GM18507 (cell line): ENCODE measurements at places on chromosomes 13 and 19.

- DNase-seq, result no peak
These were observed 57.8 kb downstream of the CCDC70 start for GRCh38 chr13:51919531-51919930.

DNA sequence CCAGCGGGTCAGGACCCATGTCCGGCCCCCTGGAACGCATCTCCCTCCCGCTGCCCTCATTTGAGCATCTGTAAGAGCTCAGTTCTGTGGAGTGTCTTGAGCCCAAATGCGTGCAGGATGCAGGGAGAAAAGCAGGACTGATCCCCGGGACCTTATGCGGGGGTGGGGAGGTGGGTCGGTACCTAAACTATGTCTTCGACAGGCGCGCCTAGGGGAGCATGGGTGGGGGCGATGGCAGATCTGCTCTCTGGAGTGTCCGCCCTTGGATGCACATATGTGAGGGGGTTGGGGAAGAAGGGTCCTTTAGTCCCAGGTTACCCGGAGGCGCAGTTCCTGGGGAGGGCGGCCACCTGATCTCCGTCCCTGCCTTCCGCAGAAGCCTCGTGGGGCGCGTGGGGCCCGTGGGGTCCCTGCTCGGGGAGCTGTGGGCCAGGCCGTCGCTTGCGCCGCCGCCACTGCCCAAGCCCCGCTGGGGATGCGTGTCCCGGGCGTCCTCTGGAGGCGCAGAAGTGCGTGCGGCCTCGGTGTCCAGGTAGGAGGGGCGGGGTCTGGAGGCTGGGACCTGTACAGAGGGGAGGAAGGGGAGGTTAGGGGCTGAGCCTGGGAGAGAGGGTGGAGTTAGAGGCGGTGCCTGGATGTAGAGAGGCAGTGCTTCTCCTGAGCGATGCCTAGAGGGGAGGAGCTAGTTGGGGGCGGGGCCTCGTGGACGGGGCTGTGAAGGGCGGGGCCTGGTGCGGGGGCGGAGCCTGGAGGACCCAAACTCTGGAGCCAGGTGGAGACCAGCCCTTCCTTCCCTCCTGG, 2.9 kb downstream of the CILP2 start:
- DNase-seq, result peak; percentile 54

DNA sequence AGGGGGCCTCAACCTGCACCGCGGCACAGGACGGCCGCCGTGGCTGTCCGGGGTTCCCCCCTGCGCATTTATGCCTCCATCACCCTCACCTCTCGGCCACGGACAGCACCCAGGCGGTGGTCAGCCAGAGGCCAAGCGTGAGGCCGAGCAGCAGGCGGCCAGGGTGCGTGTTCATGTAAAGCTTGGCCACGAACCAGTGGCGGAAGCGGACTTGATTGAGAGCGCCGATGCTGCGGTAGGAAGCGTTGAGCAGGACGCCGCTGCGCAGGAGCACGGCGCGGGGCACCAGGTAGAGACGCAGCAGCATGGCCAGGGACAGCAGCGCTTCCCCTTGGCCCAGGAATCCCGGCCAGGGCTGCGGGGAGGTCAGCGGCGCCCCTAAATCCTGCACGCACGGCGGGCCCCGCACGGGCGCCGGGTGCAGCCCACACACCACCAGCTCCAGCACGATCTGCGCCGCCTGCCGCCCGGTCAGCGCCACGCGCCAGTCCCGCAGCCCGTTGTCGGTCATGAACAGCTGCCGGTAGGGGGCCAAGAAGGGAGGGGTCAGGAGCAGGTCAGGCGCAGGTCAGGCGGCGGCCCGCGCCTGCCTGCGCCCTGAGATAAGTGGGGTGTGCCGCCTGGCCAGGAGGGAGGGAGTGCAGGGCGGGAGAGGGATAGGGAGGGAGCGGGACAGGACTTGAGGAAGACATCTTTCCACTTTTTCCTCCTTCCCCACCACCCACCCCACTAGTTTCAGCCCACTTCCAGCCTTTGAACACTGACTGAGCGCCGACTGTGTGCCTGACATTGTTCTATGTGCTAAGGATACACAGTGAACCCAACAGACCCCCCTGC, 6.5 kb downstream of the KCNN4 start:
- DNase-seq, result no peak

DNA sequence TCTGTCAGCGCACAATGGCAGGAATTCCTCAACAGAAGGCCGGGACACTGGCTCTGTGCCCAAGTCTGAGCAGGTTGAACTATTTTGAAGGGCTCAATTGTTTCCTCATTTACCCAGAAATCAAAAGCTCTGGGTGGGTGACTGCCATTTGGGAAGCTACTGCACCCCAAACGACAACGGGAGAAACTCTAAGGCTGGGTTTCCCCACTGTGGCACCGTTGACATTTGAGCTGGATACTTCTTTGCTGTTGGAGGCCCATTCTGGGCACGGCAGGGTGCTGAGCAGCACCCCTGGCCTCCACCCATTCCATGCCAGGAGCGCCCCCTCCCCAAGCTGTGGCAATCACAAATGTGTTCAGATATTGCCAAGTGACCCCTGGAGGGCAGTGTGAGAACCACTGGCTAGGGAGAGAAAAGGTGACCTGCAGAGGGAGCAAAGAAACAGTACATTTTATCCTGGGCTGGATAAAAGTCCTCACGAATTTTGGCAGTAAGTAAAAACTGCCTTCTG, 62.5 kb downstream of the RFX2 start:
- DNase-seq, result no peak

DNA sequence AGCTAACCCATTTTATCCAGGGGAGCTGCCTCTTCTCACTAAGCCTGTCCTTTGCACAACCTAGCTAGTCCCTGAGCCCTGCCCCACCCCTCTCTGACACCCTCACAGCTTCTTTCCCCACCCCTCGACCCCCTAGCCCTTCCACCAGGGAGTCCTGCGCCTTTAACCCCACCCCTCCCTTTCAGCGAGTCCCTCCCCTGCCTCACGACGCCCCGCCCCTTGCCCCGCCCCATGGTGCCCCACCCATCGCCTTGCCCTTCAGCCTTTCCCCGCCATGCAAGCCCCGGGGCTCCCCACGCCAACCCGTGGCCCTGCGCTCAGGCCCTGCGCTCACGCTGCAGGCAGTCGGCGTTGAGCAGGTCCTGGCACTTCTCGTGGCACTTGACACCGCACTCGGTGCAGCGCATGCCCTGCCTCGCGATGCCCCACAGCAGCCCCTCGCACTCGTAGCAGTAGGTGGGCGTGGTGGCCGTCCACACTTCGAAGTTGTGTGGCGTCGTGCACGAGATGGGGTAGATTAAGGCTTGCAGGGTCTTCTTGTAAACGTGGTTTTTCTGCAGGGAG, 40.0 kb downstream of the UNC13A start:
- no peak for DNase-seq

- no peak for DNase-seq
These were observed 35.1 kb downstream of the MYCBP2 start for GRCh38 chr13:77291774-77292173.

GRCh38 chr19:543910-544608, at the start of gene GZMM:
GZMM (plus strand) TSS chr19:544053; CDS start chr19:544072, 19 bp downstream.
- DNase-seq, result peak; percentile 38

- DNase-seq, result no peak
These were observed 9.2 kb downstream of the UBE2S start for GRCh38 chr19:55398200-55398925.

GRCh38 chr13:43303033-43303729, 279.8 kb downstream of the DNAJC15 start:
- DNase-seq, result no peak

DNA sequence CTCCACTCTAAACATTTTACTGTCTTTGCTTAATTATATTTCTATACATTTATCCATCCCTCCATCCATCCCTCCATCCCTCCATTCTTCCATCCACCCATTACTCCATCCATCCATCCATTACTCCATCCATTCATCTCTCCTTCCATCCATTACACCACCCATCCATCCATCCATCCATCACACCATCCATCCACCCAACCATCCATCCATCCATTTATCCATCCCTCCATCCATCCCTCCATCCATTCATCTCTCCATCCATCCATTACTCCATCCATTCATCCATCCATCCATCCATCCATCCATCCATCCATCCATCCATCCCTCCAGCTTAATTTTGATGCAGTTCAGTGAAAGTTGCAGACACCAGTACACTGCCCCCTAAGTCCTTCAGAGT, 5.0 kb upstream of the HIF3A start:
- DNase-seq, result no peak

DNA sequence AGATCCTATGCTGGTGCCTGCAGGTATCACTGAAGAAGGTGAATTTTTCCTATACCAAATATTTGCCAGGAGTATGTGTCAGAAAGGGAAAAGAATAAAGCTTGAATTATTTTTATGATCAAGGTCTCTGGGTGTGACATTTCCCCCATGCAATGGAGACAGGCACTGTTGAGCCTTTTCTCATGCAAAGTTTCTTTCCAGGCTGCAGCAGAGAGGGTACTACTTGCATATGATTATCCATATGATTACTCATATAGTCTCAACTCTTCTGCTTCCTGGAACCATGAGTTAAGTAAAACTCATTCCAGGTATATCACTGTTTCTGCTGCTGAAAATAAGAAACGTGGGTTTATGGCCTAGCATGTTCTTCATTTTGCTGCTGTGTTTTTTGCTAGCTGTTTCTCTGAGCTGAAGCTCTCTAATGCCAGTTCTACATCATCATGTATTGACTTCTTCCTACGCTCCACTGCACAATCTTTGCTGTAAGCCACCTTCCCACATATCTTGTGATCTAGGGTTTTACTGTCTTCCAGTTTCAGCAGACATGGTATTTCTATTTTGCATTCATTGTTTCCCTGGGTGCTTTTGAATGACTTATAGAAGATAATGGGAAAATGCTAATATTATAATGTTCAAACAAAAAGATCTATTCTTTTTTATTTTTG, 278.7 kb upstream of the GPC6 start:
- DNase-seq, result no peak

GRCh38 chr13:111640006-111640405, 319.6 kb downstream of the TEX29 start:
- DNase-seq, result no peak

GRCh38 chr19:50020481-50020880, 4.7 kb downstream of the VRK3 start:
- DNase-seq, result no peak

DNA sequence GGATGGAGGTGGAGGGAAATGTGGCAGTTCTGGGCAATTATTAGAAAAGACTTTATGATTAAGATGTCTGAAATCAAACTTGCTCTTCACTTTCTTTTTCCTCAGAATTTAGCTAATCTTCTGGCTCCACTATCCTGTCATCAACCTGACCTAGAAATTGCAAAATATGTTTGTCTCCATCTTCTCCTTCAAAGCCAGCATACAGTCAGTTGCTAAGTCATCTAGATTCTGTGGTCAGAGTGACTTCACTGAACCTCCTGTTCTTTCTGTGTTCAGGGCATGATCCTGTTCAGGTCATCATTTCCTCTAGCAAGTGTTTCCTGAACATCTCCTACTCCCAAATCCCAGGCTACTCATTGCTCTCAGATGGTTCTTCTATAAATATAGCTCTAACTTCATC, 10.8 kb upstream of the CCNA1 start:
- no peak for DNase-seq

DNA sequence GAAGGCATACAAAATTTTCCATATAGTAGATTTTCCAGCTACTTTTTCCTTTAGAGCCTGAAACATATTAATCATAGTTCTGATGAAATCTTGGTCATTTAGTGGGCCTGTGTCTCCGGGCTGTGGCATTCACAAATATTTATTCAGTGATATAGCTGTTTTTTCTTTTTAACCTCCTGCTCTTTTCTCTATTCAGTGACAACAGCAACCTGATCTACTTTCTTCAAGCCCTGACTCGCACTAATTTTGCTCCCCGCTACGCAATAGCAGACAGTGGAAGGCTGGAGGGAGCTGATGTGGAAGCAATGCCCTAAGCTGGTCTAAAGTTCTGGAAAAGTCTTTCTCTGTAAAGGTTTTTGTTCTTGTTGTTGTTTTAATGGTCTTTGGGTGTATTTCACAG, 289.7 kb downstream of the SLITRK6 start:
- no peak for DNase-seq

GRCh38 chr13:91357613-91358386, 10.3 kb downstream of the MIR17HG start:
- no peak for DNase-seq

DNA sequence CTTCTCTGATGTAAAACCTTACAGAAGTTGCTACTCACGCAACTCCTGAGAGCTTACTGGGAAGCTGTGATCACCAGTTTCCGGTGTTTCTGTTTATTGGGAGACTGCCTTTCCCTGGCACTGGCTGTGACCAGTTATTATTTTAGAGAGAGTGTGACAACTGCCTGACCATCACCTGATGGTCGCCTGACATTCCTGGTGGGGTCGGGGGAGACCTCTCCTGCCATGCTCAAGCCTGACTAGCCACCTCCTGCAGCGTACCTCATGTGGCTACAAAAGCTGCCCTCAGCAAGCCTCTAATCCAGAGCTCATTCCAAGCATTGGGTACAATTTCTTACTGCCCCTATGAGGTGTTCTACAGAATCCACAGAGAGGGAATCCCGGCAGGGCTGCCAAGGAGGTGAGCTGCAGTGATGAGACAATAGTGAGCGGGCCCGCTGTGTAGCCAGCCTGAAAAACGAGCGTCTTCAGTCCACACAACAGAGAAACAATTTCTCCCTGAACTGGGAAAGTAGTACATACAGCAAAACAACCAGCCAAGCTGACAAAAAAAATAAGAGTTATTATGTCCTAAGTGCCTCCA, 28.7 kb downstream of the GJA3 start:
- DNase-seq, result no peak

DNA sequence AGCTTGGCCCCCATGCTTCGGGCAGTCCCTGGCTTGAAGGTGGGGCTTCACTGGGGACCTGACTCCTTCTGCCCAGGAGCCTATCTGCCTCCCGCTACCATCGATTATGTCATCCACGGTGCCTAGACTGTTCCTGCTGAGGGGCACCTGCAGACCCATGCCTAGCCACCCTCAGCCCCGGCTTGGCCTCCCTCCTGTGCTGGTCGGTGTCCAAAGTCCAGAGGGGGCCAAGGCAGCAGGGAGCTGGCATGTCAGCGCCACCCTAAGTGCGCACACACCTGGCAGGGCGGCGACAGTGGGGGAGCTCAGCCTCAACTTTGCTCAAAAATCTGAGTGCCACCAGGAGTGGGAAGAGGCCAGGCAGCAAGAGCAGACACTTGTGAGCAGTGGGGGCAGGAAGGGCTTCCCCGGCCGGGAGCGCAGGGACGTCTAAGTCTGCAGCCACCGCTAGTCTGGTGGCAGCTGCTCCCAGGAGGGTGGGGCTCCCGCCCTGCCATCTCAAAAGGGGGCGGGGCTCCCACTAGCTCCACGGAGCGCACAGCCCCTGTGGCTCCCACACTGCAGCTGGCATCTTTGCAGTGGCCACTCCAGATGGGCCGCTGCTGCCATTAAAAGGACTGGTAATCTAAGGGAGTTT, 13.5 kb upstream of the URAD start:
- no peak for DNase-seq

- no peak for DNase-seq
These were observed 883.5 kb downstream of the UQCRFS1 start for GRCh38 chr19:28329429-28329828.

- DNase-seq, result no peak
These were observed 1002.4 kb downstream of the SLITRK1 start for GRCh38 chr13:82879921-82880320.

- DNase-seq, result no peak
These were observed 889 bp downstream of the GTF2F2 start for GRCh38 chr13:45120967-45121831.
